ENCODE measurements at places on chromosomes 13 and 19.
A peak's percentile ranks its signal among the peaks of the same experiment; 100 is the strongest.

DNA sequence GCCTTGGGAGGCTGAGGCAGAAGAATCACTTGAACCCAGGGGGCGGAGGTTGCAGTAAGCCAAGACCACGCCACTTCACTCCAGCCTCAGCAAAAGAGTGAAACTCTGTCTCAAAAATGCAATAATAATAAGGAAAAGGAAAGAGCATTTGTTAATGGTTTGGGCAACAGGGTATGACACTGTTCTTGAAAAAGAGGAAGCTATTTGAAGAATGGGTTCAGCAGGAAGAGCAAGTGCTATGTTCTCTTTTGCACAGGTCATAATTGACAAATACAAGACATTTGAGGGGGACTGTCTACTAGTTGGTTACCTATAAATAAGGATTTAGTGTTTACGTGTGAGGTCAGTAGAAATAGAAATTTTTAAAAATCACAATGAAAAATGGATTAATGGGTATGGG lies 218.3 kb downstream of the DCT start:
- no peak for DNase-seq

GRCh38 chr19:48629297-48629598 lies 7.9 kb downstream of the DBP start:
- no peak for DNase-seq

DNA sequence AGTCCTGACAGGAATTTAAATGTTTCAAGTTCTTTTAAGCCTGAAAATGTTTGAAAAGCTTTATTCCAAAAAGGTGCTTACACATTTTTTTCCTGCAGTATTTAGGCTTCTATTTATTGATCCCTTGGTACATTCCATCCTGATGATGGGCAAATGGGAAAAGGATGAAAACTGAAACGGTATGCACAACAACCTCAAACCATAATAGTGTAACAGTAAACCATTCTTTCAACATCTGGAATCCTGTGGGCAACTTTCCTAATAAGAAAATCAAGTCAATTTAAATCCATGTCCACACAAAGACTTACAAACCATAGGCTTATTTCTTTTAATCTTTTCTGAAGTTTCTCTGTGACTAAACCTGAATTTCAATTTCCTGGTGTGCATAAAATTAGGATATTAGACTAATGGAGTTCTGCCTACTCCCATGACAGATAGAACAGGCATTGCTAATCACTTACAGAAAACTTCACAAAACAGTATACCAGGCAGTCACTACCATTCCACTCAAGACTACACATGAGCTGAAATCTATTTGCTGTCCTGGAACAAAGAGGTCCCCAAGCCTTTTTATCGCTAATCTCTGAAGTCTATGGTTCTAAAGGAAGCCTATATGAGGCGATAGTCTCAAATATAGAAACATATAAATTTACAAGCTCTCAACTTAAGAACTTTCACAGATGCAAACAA lies 103.3 kb downstream of the DLEU7 start:
- DNase-seq = no peak

DNA sequence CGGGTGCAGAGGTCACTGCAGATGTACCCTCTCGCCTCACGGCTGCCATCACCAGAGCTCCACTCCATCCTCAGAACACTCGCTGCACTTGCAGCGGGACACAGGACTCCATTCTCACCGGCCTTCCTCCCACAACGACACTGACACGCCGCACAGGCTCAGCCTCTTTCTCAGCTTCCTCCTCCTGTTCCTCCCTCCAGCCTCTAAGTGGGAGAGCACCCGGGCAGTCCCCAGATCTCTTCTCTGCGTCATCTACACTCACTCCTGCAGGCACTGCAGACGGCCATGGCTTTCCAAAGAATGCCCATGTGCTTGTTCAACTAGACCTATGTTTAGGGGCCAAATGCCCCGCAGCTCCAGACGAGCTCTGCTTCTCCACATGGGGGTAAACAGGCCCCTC lies 14.3 kb upstream of the FKRP start:
- no peak for DNase-seq

GRCh38 chr19:33545217-33545981 lies 23.8 kb upstream of the PEPD start:
- DNase-seq = no peak

DNA sequence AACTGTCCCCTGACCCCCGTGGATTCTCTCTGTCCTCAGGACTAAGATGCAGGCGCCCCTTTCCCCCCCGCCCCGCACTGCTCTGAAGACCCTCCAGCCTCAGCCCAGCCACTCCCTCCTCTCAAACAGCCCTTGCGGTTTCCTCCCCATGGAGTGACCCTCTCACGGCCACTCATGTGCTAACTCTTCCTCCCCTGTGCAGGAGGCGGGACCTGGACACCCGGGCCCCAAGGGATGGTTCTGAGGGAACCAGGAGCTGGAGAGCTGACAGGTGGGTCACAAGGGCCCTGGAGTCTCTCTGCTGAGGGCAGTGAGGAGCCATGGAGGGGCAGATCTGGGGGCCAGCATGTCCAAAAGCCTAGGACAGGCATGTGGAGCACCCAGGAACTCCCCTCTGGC lies 1.9 kb downstream of the ISOC2 start:
- DNase-seq = no peak

GRCh38 chr13:98150832-98151479 lies 8.1 kb downstream of the FARP1 start:
- DNase-seq = no peak

DNA sequence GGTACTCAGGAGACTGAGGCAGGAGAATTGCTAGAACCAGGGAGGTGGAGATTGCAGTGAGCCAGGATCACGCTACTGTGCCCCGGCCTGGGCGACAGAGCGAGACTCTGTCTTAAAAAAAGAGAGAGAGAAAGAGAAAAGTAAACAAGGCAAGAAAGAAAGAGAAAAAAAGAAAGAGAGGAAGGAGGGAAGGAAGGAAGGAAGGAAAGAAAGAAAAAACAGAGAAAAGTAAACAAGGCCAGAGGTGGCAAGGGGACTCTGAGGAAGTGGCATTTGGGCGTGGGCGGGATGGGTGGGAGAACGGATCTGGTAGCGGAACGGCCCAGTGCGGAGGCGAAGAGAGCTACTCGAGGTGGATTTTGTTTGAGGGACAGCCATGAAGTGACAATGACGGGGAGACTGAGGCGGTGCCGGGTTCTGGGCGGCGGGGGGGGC lies 7.5 kb upstream of the ARRDC2 start:
- no peak for DNase-seq

DNA sequence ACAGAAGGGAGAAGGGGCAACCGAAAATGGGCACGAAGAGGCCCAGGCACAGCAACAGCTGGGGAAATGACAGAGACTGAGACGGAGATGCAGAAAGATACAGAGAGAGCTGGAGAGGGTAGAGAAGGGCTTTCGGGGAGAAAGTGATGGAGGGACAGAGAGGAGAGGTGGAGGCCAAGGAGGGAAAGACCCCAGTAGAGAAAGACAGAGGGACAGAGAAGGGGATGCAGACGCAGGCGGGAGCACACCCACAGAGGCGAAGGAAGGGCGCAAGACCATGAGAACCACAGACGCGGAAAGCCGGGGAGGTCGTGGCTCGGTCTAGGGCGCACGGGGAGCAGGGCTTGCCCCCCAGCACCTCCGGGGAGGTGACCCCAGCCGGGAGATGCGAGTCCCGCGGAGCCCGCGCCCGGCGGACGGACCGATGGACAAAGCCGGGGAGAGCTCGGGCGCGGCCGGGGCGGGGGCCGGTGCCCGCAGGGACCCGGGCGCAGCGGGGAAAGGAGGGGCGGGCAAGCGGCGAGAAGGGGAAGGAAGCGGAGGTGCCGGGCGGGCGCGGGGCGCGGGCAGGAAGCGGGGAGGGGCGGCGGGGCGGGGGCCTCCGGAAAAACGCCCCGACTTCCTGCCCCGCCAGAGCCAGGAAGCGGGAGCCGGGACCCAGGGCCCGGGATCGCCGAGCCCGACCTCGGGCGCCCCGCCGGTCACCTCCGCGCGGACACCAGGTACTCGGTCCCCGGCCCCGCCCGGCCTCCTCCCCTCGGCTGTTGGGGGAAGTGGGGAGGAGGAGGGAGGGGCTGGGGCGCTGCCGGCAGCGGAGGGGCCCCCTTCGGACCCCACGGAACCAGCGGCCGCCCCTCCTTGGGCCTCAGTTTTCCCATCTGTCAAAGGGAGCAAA lies at the start of gene ARHGEF1:
Gene ARHGEF1, plus strand, starts transcription at position 617 of the 895 bp plus-strand sequence. CDS start 4,899 bp downstream, outside the sequence.
- peak; percentile 52 for DNase-seq

GRCh38 chr19:17725422-17726078 lies 6.3 kb downstream of the MAP1S start:
- DNase-seq = no peak

DNA sequence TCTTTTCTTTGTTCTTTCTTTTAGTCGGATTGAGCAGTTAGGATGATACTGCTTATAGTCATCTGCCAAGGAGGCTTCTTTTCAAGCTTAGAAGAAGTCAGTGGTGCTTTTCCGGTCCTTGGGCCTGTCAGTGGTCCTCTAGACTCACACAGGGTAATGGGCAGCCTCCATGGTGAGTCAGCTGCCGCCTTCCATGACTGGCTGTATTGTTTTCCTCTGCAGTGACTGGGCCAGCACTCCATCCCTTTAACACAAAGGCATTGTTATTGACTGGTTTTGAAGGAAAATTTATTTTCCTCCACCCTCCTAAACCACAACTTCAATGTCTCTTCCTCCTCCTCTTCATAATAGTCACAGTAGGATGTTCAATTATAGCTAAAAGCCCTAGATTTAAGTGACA lies 47.1 kb upstream of the CNMD start:
- no peak for DNase-seq

- DNase-seq = no peak
Observed at GRCh38 chr19:51664997-51665396, 18.4 kb upstream of the SIGLEC14 start.

DNA sequence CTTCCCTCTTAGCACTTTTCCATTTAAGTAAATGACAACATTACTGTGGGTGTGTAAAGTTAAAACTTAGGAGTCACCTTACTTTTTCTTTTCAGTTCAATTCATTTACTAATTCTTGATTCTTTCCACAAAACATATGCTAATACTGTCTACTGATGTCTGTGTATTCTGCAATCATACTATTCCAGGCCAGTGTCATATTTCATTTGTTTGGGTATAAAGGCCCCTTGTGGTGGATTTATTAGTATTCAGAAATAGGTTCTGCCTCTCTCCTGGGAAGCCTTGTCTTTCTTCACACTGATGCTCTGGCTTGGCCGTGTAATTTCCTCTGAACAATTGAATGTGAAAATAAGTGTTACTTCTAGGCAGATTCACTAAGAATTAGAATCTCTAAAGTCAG lies 621.9 kb upstream of the SPRY2 start:
- no peak for DNase-seq

DNA sequence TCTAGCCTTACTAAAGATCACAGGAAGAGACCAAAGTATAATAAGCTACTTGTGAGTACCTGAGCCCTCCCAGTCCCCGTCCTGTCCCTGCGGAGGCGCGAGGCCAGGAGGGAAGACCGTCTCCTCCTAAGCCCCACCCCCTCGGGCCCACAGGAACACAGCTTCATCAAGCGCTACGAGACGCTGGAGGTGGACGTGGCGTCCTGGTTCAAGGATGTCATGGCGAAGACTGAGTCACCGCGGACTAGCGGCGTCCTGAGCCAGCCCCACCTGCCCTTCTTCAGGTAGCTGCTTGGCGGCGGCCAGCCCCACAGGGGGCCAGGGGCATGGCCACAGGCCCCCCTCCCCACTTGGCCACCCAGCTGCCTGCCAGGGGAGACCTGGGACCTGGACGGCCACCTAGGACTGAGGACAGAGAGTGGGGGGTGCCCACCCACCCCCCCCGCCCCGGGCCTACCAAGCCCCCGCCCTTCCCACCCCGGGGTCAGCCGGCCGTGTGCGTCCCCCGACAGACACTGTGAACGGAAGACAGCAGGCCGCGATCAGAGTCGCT lies 2.4 kb upstream of the TGFBR3L start:
- DNase-seq = no peak

GRCh38 chr13:79987761-79988160 lies 353.2 kb downstream of the SPRY2 start:
- DNase-seq = no peak

DNA sequence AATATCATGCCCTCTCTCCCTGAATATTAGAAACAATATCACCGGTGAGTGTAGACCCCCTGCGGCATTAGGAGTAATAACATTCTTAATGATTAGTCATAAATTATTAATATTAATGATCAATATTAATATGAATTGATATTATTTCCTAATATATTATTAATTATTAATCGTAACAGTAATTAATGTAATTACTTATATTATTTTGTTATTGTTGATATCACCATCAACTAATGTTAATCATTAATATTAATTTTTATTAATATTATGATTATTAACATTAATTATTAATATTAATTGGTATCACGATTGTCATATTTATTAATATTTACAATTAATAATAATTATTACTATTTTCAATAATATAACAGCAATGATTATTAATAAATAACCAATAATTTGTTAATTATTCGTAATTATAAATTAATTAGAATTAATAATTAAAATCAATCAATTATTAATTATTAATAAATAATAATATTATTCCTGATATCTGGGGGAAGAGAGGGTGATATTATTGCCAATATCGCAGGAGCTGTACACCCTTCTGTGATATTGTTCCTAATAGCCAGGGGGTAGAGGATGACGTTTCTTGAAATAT lies 528.8 kb upstream of the PCDH20 start:
- no peak for DNase-seq

- no peak for DNase-seq
Observed at GRCh38 chr13:94247890-94248289, 231.6 kb downstream of the DCT start.

DNA sequence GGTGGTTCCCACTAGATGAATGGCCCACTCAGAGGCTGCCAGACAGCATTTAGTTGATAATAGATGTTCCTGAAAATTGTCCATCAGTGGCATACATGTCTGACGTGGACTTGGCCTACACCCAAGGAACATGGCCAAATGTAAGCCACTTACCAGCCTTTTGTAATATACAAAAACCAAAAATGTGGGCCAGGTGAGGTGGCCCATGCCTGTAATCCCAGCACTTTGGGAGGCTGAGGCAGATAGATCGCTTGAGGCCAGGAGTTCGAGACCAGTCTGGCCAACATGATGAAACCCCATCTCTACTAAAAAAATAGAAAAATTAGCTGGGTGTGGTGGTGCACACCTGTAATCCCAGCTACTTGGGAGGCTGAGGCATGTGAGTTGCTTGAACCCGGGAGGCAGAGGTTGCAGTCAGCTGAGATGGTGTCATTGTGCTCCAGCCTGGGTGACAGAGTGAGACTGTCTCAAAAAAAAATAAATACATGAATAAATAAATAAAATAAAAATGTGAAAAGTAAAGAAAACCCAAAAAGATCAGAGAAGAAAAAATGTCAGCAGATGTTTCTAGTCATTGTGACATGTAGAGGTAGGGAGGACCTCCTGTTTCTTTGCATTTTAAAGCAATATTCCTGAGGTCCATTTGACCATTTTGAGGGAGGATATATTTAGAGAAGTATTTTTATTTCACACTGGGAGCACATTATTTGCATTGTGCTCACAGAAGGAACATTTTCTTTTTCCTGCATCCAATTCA lies 7.1 kb upstream of the WTIP start:
- no peak for DNase-seq

GRCh38 chr13:62846302-62846701 lies 1430.7 kb upstream of the PCDH20 start:
- DNase-seq = no peak

DNA sequence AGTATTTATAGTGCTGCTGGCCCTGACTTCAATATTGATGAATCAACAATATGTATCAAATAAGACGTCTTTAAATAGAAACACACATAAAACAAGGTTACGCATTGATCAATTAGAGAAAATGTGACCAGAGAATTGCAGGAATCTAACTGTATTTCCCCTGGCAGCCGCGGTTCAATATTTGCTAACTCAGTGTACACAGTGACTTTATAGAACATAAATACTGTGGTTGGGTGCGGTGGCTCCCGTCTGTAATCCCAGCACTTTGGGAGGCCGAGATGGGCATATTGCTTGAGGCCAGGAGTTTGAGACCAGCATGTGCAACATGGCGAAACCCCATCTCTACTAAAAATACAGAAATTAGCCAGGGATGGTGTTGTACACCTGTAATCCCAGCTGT lies 22.8 kb upstream of the UPF3A start:
- DNase-seq = no peak
